Occipital lobe (tissue), 3 donors: ENCODE measurements at places on chromosomes 6 and 20. TPM values are rescaled to one million over a fixed set of nuclear protein-coding genes. Genes with fewer than 3 reads are reported as not detected.

BPIFB4 gene
- total RNA-seq: not detected

MOG gene
- not detected for total RNA-seq

HRH3 gene
- total RNA-seq: 0.47 TPM

FILIP1 gene
- total RNA-seq: 4.5 TPM

NKAIN4 gene
- total RNA-seq: 14.2 TPM

DYNLT2 gene
- total RNA-seq: 2.8 TPM

MYH7B gene
- under 0.01 TPM for total RNA-seq

VGLL2 gene
- not detected for total RNA-seq

FOXC1 gene
- 4.8 TPM for total RNA-seq

SLC22A1 gene
- total RNA-seq: 1.9 TPM

RIMS1 gene
- 456 TPM for total RNA-seq

FHL5 gene
- total RNA-seq: 1.7 TPM

OPN5 gene
- total RNA-seq: not detected

LCA5 gene
- 17.3 TPM for total RNA-seq

TBXT gene
- total RNA-seq: not detected

TFAP2C gene
- total RNA-seq: 5.9 TPM

MCCD1 gene
- not detected for total RNA-seq

SMIM26 gene
- total RNA-seq: 76.3 TPM
